ENCODE measurements at places on chromosomes 12 and 14.

DNA sequence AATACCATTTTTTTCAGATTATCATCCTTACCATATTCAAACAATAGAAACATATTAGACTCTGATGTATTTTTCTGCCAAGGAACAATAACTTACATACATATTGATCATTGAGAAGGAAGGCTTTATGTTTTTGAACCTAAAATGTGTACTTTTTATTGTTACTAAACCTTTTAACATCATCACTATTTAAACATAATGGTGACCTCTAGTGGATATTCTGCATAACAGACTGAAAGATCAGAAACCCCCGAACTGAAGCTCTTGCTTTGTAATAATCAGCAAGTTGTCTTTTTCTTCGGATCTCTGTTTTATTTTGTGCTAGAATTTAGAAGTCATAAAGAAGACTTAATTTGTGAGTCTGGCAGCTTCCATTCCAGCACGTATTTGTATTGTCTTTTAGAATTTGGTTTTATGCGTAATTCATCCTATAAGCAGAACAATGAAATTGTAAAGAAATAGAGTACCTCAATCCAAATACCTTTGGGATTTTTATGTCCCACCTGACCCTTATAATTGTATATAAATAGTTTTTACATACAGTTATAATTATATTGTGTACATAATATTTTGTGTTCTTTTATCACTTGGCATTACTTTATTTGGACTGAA, 125.9 kb upstream of the ATF1 start:
- peak; percentile 22 for DNase-seq

GRCh38 chr12:115794659-115795081, 482.8 kb downstream of the MED13L start:
- no peak for DNase-seq

DNA sequence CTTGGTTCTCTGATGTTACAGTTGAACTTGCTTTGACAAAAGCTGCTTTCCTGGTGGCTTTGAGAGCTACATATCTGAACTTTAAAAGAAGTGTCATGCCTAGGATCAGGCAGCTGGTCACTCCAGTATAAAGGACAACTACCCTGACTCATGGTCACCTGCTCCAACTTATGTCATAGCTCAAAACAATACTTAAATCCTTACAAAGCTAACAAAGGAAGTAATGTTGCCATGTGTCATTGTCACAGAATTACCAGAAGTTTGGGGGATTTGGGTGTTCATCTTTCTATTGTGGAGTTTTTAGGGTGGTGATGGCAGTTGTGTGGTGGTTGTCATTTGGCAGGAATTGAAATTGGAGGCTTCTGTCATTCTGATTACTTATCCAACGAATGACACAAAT, 1.8 kb upstream of the TCP11L2 start:
- no peak for DNase-seq

GRCh38 chr14:70600382-70601157, at the start of gene MED6:
TSS of gene MED6 (minus strand) at chr14:70600655. CDS start at chr14:70600637, 18 bp downstream.
- DNase-seq: peak; percentile 91

DNA sequence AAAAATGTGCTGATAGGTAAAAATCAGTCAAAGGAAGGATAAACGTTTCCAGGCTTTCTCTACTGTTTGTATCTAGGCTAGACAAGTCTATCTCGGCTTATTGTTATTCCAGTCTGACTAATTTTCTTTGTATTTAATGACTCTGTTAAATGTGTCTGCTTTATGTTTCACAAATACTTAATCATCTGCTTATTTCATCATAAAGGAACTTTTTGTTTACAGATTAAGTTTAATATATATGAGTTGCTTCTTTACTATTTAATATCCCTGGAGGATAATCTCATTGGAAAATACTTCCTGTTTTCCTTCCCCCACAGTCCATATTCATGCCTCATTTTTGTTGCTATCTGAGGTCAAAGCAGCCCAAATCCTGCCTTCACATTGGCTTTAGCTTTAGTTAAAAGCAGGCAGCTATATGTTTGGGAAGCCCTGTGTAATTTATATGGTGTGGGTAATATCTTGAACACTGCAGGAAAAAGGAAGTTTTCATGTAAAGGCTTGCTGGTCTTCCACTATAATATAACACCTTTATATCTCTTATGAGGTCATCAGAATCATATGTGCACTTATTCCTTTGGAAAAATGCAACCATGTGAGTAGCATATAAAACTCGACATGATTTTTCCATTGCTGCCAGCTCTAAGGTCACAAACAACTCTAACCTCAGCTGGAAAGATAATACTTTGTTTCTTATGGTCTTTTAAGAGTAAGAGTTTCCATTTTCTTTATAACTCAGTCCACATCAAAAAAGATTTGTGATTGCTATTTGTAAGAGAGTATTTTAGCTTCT, 76.8 kb downstream of the ALX1 start:
- DNase-seq: no peak

DNA sequence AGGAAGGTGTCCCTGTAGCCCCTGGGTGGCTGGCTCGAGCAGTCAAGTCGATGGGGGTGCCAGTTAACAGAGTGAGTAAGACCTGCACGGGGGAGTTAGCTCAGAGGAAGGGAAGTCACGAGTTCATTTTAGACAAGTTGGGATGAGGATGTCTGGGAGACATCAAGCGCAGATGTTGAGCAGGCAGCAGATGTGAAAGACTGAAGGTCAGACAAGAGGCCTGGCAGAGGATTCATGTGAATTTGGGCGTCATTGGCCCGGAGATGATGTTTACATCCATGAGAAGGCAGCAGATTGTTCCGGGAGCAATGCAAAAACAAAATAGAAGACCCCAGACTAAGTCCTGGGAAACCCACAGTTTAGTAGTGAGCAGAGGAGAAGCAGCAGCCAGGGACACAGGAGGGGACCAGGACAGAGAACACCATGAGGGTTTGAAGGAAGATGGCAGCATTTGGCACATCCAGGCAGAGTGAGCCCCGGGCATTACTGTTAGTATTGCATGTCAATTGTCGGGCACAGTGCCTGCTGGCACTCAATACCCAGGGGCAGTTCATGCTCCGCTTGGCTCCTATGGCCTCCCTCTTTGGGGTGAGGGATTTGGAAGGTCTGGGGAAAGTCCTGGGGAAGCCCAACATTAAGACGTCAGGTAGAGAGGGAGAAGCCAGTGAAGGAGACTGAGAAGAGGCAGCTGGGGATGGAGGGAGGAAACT, 15.1 kb downstream of the LTBP2 start:
- no peak for DNase-seq

- no peak for DNase-seq
Measured at GRCh38 chr12:3165078-3165980, 88.2 kb downstream of the TSPAN9 start.

DNA sequence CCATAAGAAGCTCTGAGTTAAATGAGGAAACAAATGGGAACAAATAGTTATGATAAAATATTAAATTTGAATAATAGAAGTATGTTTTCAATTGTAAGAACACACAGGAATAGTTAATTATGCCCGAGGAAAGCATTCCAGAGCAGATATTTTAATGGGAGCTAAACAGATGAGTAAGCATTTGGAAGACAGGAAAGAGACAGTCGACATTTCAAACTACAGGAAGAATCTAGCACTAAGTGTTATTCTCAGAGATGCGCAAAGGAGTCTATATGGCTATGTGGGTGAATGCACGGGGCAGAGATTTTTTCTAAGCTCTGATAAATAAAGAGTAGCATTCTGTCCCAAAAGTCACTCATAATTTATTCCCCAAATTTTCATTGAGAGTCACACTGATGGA, 64.5 kb upstream of the SSTR1 start:
- DNase-seq: no peak

DNA sequence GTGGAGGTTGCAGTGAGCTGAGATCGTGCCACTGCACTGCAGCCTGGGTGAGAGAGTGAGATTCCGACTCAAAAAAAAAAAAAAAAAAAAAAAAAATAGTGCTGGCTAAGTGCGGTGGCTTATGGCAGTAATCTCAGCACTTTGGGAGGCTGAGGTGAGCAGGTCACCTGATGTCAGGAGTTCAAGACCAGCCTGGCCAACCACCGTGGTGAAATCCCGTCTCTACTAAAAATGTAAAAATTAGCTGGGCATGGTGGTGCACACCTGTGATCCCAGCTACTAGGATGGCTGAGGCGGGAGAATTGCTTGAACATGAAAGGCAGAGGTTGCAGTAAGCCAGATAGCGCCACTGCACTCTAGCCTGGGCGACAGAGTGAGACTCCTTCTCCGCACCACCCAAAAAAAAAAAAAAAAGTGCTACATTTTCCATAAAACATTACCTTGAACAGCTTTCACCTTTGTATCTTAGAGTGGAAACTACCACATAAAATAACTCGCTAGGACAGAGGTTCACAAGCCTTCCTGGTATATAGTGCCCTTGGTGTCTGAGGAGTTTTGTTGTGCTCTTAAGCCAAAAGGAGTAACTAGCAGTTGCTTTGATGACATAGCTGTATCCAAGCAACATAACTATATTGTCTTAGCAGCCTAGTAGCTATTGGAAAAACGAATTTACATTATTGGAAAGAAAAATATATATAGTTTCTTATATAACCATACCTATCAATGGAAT, 11.1 kb downstream of the PTGES3 start:
- no peak for DNase-seq

DNA sequence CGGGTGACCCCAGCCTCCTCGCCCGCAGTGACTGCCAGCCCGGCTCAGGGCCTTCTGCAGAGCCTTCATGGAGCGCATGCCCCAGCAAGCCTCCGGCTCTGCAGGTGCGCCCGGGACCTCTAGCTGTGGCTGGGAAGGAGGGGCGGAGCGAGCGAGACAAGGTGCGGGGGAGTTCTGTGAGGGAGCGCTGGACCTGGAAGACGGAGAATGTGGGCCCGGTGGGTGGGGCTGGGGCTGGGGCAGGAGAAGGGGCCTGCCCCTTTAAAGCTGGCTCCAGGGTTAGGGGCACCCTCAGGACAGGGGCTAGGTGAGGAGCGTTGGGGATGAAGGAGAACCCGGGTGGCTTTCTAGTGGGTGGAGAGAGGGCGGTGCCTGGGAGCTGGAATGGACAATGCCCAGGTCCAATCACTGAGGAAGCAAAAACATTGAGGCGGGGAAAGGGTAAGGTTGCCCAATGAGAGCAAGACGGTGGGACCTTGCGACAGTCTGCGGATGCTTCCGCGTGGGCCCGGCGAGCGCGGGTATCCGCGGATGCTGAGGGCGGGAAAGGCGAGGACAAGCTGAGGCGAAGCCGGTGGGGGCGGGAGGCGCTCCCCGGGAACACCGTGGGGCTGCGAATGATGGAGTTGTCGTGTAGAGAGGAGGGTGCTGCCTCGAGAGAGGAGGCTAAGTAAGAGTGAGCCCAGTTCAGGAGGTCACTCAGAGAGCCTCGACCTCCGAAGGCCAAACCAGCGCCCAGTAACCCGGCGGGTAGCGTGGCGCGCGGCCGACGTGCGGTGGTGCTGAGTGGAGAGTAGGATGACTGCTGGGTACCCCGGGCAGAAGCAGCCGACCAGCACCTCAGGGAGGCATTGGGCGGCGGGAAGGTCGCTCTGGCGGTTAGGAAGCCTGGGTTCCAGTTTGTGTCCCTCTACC, at the start of gene GLS2:
Gene GLS2 (minus strand): TSS at position 121 of the 915 bp plus-strand sequence. CDS start 43 bp downstream, at position 78.
- peak; percentile 83 for DNase-seq

GRCh38 chr14:99300190-99300589, 28.2 kb upstream of the BCL11B start:
- no peak for DNase-seq

GRCh38 chr12:107374161-107374840, 281.0 kb upstream of the CRY1 start:
- no peak for DNase-seq

DNA sequence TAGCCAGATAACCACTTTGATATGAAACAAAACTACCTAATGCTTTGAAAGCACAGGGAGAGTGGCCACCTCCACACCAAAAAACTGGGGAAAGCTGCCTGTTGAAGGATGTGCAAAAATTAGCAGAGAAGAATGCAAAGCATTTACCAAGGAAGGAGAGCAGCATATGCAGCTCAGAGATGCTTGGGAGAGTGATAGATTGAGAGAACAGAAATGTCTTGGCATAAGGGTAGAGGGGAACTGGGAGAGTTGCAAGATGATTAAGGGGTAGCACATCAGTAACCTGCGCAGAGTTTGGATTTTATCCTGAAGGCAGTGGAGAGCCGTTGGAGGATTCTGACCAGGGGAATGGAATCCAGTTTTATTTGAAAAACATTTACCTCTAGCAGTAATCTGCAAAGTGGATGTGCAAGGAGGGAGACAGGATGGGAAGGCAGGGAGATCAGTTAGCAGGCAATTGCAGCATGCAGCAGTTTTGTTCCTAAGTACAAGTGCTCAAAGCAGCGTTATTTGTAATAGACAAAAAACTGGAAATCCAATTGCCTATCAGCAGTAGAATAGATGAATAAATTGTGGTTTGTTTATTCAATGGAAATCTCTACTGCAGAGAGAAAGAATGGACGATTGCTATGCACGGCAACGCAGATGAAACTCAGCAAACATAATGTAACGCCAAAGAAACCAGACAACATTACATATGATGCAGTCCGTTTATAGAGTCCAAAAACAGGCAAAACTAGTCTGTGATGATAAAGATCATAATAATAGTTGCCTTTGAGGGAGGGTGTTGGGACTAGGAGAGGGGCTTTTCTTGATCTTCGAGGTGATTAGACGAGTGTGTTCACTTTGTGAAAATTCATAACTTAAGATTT, 81.5 kb downstream of the BHLHE41 start:
- no peak for DNase-seq

GRCh38 chr12:130667421-130667960, 48.6 kb downstream of the RIMBP2 start:
- no peak for DNase-seq

GRCh38 chr12:23083267-23083666, 458.3 kb downstream of the ETNK1 start:
- no peak for DNase-seq

DNA sequence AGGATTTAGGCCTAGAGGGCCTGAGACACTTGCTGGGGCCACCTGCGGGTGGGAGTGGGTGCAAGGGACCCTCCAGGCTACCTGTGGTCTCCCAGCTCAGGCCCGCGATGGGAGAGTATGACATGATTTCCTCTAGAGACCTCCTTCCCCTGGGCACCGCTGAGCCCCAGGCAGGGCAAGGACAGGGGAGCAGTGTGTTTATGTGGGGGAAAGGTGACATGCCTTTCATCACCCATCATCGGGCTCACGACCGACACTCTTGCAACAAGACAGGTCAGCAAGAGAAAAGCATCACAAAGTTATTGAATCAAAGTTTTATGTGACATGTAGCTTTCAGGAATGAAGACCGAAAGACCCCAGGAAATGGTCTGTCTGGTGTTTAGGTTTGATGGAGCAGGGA, 19.9 kb downstream of the SH2B3 start:
- no peak for DNase-seq

- no peak for DNase-seq
Measured at GRCh38 chr14:61486930-61487495, 165.6 kb downstream of the PRKCH start.

GRCh38 chr12:65656891-65657351, 167.4 kb upstream of the HMGA2 start:
- DNase-seq: no peak

DNA sequence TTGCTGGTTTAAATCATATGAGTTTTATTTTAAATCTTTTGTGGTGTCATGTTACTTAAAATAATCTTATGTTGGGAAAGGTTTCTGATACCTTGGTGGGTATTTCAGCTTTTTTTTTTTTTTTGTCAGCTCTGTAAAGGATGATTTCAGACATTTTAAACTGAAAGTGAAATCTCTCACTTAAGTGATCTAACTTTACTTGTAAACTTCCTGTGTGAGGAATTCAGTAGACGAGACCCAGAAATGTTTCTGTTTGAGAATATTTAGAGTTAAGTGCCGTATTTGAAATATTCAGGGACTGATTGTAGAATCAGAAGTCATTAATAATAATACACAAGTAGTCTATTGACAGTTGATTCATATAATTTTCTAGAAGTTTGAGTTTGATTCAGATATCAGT, 37.8 kb downstream of the PROX2 start:
- DNase-seq: no peak

GRCh38 chr14:77912754-77913556, 113.0 kb downstream of the ADCK1 start:
- no peak for DNase-seq

GRCh38 chr14:24935796-24936195, 114.2 kb downstream of the STXBP6 start:
- DNase-seq: no peak

Data from NCI-H1930 (cell line).